Panc1 (cell line): ENCODE measurements at places on chromosomes 5 and 9. TPM values are rescaled to one million over a fixed set of nuclear protein-coding genes. Genes with fewer than 3 reads are reported as not detected.

DNA sequence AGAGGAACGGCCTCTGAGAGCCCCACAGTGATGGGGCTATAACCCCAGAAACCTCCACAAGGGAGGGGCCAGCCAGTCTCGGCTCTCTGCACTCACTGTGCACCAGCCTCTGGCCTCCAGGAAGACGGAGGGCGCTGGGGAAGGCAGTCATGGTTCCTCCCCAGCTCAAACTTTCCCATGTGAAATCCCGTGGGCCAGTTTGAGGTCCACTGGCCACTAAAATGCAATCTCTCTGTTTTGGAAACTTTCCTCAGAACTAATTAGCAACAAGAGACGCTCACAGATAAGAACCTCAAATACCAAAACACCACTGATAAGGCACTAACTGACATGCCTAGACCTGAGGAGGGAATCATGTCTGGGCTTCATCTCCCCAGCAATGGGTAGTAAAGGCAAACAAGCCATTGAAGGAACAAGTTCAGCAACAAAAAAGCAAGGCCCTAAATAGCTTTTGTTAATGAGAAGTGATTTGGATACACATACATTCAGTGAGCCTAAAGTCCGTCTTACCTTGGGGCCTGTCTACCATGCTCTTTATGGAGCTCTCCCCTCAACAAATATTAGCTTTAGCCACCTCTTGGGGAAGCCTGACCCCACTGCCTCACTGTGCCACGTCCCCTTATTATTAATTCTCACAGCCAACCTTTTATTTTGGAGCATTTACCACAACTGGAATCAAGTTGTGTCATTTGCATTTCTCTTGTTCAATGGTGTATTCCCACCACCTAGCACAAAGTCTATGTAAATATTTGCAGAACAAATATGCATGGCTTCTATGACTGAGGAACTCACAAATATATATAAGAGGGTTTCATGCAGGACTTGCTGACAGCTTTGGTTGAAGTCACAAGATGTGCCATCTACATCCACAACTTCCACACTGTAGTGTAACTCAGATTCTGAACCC, 56.1 kb upstream of the GLRX start:
- no peaks in the 10 kb centered on the region for H3K36me3 ChIP-seq
- H3K4me3 ChIP-seq = no peak overlapping the region
- no peak overlapping the region; the same call in 1 of the 2 replicates for H3K27ac ChIP-seq
- DNase-seq = no peak

DNA sequence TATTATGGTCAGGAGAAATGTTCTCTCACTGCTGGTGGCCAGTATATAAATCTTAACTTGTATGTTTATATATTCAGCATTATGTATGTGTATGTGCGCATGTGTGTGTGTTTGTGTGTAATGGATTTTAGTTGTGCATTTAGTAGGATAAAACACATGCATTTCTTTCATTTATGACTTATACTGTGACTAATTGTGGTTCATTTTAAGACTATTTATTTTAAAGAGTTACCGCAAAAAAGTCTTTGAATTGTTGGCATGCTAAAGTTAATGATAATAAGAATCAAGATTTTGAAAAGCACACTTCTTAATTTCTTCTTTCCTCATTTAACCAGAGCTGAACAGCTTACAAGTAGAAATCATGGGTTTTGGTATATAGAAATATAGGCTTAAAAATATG, 60.9 kb downstream of the RAI14 start:
- H3K27me3 ChIP-seq = no peaks in the 10 kb centered on the region
- no peak for DNase-seq
- H3K4me3 ChIP-seq = no peak overlapping the region
- no peaks in the 10 kb centered on the region for H3K4me1 ChIP-seq
- no peak overlapping the region for H3K27ac ChIP-seq

GRCh38 chr5:60843386-60843935, 608 bp downstream of the ELOVL7 start:
- H3K27me3 ChIP-seq = peaks cover 27% of the 10 kb centered on the region
- no peaks in the 10 kb centered on the region for H3K4me1 ChIP-seq
- no peak overlapping the region for H3K27ac ChIP-seq
- no peaks in the 10 kb centered on the region for H3K36me3 ChIP-seq
- H3K4me3 ChIP-seq = peak overlapping the region; percentile 59
- no peak for DNase-seq

DNA sequence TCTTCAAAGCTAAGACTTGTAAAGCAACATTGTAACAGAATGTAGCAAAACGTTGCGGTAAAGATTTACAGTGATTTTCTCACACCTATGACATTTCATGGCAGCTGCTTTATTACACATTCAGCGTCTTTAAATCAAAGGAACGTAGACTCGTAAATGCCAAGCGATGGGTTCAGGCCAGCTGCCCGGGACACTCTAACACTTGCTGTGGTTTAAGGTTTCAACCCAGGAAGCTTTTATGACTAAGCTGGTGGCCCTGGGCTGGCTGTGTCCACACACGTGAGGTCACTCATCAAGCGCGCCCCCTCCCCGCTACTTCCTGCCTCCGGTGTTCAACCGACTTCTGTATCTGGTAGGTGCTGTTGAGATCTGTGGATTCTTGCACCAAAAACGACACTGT, 2.5 kb downstream of the SLC6A18 start:
- no peaks in the 10 kb centered on the region for H3K27me3 ChIP-seq
- H3K4me3 ChIP-seq = no peak overlapping the region
- H3K27ac ChIP-seq = no peak overlapping the region
- H3K36me3 ChIP-seq = no peaks in the 10 kb centered on the region

The PWWP2A gene
- total RNA-seq = 22.6 TPM

The OTP gene
- total RNA-seq = 0.05 TPM

The PPIP5K2 gene
- total RNA-seq = 56.8 TPM
